ENCODE measurements at places on chromosomes 3 and 15.
A peak's percentile ranks its signal among the peaks of the same experiment; 100 is the strongest.

GRCh38 chr3:73863546-73864079, 238.9 kb upstream of the PDZRN3 start:
- no peak for DNase-seq

GRCh38 chr3:136142592-136142991, 53.5 kb downstream of the MSL2 start:
- peak; percentile 9 for DNase-seq

GRCh38 chr15:59186501-59186900, 20.1 kb upstream of the LDHAL6B start:
- no peak for DNase-seq

- DNase-seq = no peak
These were observed 51.1 kb upstream of the CHD2 start for GRCh38 chr15:92848852-92849598.

DNA sequence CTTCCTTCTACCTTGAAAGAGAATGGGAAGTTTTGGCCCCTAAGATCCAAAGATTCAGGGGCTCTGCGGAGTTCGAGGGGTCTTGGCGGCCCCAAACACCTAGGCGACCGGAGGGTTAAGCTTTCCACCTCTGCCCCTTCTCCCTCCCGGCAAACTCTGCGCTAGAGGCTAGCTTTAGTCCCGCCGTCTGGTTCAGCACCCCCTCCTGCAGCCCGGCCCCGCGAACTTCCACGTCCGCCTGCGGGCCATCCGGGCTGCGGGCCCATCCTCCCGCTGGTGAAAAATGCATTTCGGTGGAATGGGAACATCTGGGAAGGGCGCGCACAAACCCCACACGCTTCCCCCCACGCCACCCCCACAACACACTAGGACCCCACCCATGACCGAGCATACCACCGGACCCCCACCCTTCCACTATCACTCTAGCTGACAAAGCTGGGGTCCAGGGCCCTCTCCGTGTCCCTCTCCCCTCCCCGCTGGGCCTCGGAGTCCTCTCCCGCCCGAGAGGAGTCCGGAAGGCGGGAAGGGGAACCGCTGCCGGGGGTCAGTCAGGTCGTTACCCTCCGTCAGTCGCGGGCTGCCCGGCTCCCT, 1.0 kb downstream of the SHOX2 start:
- DNase-seq = no peak

DNA sequence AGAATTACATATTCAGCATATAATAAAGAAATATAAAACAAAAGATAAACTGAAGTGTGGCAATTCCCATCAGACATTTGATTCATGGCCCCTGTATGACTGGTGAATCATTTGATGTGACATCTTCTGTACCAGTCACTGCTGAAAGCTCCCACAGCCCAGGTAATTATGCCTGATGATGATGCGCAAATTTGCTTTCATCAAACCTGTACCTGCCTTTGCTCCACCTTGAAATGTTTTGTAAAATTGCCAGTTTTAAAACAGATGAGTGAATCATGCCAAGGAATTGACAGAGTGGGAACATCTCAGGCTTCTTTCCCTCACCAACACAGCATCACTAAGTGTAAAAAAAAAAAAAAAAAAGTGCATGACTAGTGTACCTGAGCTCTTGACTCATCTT, 66.5 kb upstream of the EIF1B start:
- DNase-seq = no peak

DNA sequence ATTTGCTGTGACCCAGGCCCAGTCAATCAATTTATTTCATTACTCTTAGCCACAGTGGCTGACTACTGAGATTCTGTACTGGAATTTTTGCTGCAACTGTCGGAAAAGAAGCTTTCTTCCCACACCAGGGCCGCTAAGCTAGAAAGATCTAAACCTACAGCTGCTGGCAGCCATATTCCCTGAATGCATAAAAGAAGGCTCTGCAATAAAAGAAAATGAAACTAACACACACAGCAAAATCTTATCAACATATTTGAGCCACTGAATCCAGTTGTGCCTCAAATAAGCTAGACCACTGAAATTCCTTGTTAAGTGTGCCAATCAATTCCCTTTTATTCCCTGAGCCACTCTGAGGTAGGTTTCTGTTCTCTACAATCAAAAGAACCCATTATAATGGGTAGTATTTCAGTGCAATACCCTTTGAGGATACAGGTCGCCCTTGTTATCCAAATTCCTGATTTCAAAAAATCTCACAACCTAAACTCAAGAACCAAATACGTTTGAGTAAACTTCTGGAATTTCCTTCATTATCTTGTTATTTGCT, 60.3 kb downstream of the MYO9A start:
- no peak for DNase-seq

DNA sequence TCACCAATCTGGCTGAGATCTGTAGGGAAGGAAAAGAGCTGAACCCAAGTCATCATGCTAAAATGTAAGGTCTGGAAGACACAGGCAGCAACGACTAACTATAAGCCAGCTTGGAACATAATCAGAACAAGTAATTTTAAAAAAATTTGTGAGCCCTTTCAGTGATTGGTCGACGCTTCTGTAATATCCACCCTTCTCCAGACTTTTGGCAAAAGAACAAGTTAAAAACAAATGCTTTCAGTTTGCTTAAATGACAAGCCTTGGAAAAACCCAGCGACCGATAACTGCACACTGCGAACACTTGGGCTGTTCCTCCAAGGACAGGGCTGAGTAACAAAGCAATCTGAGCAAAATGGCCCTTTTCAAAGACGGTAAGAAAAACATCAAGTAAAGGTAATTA, 49.6 kb downstream of the PCSK6 start:
- no peak for DNase-seq

GRCh38 chr15:65290228-65290627, 3.5 kb upstream of the PARP16 start:
- no peak for DNase-seq

- DNase-seq = no peak
These were observed 21.8 kb upstream of the NOX5 start for GRCh38 chr15:68992696-68993095.

DNA sequence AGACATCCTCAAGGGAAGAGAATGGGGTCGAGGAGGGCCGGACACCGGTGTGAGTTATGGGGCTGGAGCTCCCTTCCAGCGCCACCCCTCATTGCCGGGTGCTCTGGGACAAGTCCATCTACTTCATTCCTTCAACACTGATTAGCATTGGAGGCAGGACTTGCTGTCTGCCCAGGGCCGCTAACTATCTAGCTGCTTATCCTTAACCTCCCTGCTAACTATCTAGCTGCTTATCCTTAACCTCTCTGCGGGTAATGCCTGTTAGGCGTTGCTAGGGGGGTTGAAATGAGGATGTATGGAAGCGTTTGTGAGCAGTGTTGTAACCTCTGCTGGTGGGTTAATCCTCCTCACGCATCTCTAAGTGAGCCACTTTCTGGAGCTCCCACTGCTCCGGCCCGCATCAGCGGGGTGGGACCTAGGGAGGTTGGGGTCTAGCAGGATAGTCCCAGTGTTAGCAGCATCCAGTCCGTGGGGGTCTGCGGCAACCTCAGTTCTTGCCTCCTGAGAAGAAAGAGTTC, 10.9 kb upstream of the CHAC1 start:
- DNase-seq = no peak

- no peak for DNase-seq
These were observed 68.9 kb downstream of the CD200R1L start for GRCh38 chr3:112777811-112778210.

GRCh38 chr3:16085884-16086608, 88.4 kb upstream of the GALNT15 start:
- DNase-seq = no peak

GRCh38 chr15:89091627-89092220, 3.5 kb downstream of the ABHD2 start:
- no peak for DNase-seq

DNA sequence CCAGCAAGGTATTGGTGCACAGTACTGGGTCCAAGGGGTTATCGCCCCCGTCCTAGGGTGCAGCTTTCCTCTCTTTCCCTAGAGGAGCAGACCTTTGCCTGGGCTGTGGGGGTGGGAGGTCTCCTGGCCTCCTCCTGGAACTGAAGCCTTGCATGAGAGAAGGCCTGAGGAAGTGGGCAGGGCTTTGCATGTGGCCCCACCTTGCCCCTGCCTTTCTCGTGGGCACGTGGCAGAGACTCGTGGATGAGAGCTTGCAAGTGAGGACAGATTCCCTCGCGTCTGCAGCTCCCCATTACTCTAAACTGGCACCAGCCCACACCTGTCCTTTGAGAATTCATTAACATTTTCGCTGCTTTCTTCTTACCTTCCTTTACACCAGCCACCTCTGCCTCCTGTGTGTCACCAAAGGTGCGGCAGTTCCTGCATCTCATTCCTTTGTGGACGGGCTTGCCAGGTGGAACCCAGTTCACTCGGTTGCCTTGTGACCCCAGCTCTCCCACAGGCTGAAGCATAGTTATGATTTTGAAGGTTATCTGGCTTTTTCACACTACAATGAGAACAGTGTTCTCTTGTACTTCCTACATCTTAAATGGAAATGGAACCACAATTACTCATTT, 40.9 kb upstream of the NR2C2 start:
- no peak for DNase-seq

DNA sequence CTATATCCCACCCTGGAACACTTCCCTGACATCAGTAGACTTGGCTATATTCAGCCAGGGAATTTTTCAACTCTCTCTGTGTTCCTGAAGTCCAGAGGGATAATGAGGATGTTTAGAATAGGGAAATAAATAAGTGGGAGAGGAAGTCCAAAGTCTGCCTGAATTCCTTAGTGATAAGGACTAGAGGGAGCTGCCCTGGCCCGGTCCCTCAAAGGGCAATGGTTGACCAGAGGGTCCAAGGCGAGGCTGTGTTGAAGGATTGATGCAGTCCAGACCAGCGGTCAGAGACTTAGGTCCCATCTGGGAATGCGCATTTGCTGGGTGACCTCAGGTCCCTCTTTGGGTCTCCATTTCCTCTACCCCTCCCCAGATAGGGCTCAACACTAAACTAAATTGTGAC, 7.9 kb downstream of the VIPR1 start:
- DNase-seq = no peak

DNA sequence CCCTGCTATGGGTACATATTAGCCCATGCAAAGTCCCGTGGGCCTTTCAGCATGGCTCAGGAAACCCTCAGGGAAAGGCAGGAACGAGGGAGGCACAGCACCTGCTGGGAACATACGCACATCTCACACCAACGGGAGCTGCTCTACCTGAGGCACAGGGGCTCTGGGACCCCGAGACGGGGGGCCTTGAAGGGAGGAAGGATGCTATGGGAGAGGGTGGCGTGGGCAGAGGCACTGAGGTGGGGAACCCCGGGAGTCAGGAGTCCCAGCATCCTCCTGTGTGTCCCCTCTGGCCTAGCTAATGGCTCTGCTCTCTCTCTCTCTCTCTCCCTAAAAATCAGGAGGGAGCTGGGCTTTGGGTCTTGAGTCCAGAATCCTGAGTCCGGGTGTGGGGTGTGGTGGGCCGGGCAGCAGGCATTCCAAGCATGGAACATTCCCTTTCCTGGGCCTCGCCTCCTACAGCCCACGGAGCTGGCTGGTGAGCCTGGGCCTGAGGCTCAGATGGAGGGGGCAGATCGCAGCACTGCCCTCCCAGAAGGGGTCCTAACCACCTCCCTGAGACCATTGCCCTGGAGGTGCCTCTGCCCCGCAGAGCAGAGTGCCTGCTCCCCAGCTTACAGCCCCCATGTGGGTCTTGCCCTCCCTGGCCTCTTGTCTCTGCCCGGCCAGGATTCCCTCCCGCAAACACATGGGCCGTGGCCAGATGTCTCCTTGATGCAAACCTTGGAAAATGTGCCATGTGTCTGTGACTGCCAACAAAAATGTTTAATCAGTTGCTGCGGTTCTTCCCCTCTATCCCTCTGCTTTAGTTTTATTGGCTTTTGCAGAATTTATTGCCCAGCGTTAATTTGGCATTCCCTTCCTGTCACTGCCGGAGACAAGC, 101.6 kb downstream of the TMEM266 start:
- DNase-seq = no peak

- DNase-seq = no peak
These were observed 51.8 kb downstream of the ABI3BP start for GRCh38 chr3:100941451-100941850.

DNA sequence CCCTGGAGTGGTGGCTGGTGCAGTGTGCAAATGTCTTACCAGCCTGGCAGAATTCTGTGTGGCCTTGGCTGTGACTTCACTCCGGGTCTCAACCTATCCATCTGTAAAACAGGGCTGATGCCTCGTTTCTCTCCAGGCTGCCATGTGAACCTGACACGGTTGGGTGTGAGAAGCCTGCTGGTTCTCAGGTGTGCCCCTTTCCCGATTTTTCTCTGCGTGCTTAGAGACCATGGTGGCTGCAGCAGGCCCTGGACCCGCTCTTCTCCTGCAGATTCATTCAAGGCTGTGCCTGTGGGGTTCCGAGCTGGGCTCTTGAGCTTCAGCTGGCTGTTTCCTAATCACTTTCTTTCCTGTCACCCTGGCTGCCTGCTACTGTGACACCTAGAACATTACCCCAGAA, 38.9 kb downstream of the EEFSEC start:
- DNase-seq = no peak

GRCh38 chr15:63456258-63456657, 48.1 kb upstream of the USP3 start:
- no peak for DNase-seq

GRCh38 chr3:72351536-72351935, 496.7 kb downstream of the SHQ1 start:
- DNase-seq = no peak

DNA sequence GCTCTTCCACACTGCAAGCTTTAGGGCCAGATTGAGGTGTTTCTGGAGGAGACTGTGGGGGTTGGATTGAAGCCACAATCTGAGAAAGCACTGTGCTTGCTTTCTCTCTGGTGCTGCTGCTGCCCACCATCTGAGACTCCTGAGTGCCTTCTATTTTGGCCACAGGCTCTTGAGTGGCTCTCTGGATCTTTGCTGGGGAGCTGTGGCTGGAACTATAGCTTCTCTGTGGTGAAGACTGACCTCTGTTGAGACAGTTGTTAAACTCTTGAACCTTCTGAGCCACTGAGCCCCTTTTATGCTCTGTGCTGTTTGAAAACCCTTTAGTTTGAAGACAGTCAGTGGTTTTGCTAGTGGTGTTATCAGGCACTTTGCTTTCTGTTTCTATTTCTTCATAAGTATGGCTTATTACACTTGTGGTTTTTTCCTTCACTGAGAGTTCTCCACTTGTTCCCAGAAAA, 108.7 kb upstream of the TSPAN3 start:
- no peak for DNase-seq

DNA sequence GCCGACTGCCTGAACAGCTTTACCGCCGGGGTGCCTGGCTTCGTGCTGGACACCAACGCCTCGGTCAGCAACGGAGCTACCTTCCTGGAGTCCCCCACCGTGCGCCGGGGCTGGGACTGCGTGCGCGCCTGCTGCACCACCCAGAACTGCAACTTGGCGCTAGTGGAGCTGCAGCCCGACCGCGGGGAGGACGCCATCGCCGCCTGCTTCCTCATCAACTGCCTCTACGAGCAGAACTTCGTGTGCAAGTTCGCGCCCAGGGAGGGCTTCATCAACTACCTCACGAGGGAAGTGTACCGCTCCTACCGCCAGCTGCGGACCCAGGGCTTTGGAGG, 815 bp downstream of the SPINT1 start:
- no peak for DNase-seq

- no peak for DNase-seq
These were observed 248.8 kb upstream of the ADAMTS9 start for GRCh38 chr3:64936556-64936955.

- DNase-seq = no peak
These were observed 646.0 kb downstream of the TUSC7 start for GRCh38 chr3:117355566-117355965.

GRCh38 chr3:176431991-176432390, 765.3 kb downstream of the TBL1XR1 start:
- DNase-seq = no peak

- no peak for DNase-seq
These were observed 76.0 kb upstream of the LIMD1 start for GRCh38 chr3:45518376-45519135.
